CD4-positive, alpha-beta T cell treated with Interleukin-2 at 100 ng/mL for 4 hours (primary cell): ENCODE measurements at places on chromosomes 3 and 15.

- no peak for DNase-seq
These were observed 50.3 kb downstream of the ZMAT3 start for GRCh38 chr3:179021119-179021903.

- DNase-seq = no peak
These were observed 258.4 kb downstream of the CHL1 start for GRCh38 chr3:454986-455385.

- DNase-seq = no peak
These were observed 4.6 kb downstream of the CAPN3 start for GRCh38 chr15:42363942-42364341.

GRCh38 chr15:67157521-67158252, 92.3 kb downstream of the SMAD3 start:
- no peak for DNase-seq

GRCh38 chr3:186108106-186108940, 566 bp downstream of the ETV5 start:
- DNase-seq = no peak

GRCh38 chr3:71518089-71518488, 65.4 kb downstream of the FOXP1 start:
- DNase-seq = no peak

DNA sequence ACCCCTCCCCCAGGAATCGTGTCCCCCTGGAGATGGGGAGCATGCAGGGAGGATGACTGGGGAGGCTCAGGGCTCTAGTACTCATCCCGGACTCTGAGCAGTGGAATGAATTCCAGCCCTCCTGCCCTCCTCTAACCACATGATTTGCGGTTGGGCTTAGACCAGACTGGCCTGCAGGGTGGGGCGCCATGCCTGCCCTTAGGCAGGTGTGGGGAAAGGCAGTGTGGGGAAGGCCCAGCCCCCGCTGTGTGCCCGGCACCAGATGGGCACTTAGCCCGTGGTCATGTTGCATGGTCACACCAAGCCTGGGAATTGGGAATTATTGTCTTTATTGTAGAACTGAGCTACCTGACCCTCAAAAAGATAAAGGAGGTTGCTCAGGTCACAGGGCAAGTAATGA, 283.8 kb downstream of the TLE3 start:
- no peak for DNase-seq

GRCh38 chr3:177647341-177647740, 450.1 kb upstream of the TBL1XR1 start:
- no peak for DNase-seq

- DNase-seq = no peak
These were observed 215.9 kb downstream of the GBE1 start for GRCh38 chr3:81545572-81545971.

GRCh38 chr3:30299674-30300385, 306.6 kb upstream of the TGFBR2 start:
- no peak for DNase-seq

DNA sequence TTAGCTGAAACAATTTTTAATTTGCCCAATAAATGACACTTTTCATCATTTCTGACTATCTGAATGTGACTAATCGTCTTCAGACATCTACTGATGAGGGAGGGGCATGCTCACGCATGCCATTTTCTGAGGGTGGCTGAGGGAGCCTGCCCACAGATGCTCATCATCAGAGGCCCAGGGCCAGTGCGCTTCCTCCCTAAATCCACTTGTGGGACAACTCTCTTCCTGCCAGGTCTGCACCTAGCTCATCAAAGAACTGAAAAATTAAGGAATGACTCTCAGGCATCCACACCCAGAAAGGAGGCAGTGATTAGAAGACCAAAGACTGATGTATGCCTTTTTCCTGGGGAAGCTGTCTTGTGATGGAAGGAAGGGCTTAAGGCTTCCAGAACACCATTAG, 22.8 kb downstream of the RTP3 start:
- DNase-seq = no peak

GRCh38 chr3:52023860-52024764, 28.4 kb upstream of the RPL29 start:
- DNase-seq = no peak

DNA sequence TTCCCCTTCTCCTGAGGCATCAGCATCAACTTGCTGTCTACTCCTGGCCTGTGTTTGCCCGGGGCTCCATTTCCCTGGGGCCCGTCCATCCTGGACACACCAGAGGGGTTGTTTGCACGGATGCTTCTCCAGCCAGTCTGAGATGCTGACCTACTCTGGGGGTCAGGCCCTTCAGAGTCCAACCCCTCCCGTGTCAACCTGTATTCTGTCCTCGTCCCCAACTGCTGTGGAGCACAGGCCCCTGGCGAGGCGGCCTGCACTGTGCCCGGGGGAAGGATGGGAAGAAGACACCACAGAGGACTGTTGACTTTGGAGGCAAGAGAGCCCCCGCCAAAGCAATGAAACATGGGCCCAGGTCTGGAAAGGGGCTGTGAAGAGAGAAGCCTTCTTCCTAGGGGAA, 25.8 kb downstream of the ALS2CL start:
- DNase-seq = no peak

GRCh38 chr3:128725547-128726022, 398 bp upstream of the RAB7A start:
- no peak for DNase-seq

DNA sequence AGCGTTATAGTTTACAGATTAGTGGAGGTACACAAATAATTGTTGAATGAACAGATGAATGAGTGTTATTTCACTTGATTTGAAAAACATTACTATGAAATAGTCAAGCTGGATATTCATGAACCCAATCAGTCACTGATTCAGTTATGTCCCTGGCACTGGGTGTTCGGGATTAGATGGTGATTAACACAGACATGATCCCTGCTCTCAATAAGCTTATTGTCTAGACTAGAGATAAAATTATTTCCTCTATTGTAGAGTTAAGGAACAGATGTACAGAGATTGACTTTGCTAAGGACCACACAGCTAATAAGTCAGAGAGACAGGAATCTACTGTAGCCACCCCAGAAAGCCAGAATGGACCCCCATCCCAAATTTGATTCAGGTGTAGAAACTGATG, 963 bp downstream of the GRAMD1C start:
- no peak for DNase-seq

GRCh38 chr15:45414215-45414885, 36.0 kb upstream of the GATM start:
- no peak for DNase-seq

DNA sequence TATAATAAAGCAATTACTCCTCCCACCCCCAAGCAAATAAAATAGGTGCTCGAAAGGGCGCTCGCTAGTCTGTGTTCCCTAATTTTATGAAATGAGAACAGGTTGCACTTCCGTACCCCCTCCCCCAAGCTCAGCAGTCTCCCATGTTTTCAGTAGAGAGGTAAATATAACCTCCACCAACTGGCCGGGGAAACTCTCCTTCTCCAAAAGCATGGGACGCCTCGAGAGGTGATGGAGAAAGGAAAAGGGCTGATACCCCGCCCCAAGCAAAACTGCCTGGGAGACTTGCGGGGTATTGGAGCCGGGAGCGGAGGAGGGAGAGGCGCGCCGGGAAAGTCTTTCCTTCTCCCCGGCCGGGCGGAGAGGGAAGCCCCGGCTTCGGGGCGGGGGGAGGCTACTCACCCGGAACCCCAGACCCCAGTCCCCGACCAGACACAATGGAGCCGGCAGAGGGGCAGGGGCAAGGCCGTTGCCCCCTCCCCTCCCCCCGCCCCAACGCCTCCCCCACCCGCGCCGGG, 605 bp downstream of the DCUN1D1 start:
- peak; percentile 9 for DNase-seq

DNA sequence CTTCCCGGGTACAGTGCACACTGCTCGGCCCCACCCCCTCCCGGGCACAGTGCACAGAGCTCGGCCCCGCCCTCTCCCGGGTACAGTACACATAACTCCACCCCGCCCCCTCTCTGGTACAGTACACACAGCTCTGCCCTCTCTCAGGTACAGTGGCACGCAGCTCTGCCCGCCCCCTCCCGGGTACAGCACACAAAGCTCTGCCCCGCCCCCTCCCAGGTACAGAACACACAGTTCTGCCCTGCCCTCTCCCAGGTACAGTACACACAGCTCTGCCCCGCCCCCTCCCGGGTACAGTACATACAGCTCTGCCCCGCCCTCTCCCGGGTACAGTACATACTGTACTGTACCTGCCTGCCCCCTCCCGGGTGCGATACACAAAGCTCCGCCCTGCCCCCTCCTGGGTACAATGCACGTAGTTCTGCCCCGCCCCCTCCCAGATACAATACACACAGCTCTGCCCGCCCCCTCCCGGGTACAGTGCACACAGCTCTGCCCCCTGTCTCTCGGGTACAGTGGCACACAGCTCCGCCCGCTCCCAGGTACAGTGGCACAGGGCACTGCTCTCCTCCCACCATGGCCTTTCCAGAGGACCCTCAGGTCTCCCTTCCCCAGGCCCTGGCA, 16.4 kb upstream of the PRR20G start:
- DNase-seq = no peak

- DNase-seq = no peak
These were observed 117.0 kb downstream of the IMPG2 start for GRCh38 chr3:101203411-101203810.

- no peak for DNase-seq
These were observed 29.6 kb downstream of the MGLL start for GRCh38 chr3:127792541-127793292.

- no peak for DNase-seq
These were observed 45.1 kb downstream of the LRRC28 start for GRCh38 chr15:99296386-99296785.

GRCh38 chr3:12753275-12754028, 5.6 kb downstream of the TMEM40 start:
- no peak for DNase-seq

GRCh38 chr15:92801774-92802464, 98.2 kb upstream of the CHD2 start:
- no peak for DNase-seq

- no peak for DNase-seq
These were observed 225.7 kb upstream of the ADAMTS9 start for GRCh38 chr3:64913515-64913914.

DNA sequence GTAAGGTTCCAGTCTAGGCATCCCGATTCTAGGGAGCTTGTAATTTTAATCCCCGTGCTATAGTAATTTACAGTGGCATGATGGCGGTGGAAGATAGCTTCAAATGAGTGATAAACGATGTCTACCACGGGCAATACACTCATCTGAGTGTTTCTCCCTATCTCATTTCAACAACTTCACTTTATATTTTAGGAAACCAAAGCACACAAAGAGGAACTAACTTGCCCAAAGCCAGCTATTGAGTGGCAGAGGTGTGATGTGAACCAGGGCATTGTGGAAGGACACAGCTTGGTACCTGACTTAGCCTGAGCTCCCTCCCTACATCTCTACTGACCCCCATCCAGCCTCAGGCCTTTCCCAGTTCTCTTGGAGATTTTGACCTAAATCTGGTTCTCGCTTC, 16.9 kb upstream of the FILIP1L start:
- DNase-seq = no peak

GRCh38 chr3:140363801-140364200, 314.1 kb upstream of the TRIM42 start:
- DNase-seq = no peak

DNA sequence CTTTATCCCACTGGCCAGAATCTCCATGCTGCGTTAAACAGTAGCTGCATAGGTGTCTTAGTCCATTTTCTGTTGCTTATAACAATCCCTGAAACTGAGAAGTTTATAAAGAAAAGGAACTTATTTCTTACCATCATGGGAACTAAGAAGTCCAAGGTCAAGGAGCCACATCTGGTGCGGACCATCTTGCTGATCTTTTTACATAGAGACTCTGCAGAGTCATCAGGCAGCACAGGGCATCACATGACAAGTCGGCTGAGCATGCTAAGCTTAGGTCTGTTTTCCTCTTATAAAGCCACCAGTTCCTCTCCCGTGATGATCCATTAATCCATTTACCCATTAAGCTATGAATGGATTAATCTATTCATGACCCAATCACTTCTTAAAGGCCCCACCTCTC, 22.4 kb upstream of the FAM174B start:
- DNase-seq = no peak

- no peak for DNase-seq
These were observed 416.1 kb downstream of the ERC2 start for GRCh38 chr3:56052188-56052587.

DNA sequence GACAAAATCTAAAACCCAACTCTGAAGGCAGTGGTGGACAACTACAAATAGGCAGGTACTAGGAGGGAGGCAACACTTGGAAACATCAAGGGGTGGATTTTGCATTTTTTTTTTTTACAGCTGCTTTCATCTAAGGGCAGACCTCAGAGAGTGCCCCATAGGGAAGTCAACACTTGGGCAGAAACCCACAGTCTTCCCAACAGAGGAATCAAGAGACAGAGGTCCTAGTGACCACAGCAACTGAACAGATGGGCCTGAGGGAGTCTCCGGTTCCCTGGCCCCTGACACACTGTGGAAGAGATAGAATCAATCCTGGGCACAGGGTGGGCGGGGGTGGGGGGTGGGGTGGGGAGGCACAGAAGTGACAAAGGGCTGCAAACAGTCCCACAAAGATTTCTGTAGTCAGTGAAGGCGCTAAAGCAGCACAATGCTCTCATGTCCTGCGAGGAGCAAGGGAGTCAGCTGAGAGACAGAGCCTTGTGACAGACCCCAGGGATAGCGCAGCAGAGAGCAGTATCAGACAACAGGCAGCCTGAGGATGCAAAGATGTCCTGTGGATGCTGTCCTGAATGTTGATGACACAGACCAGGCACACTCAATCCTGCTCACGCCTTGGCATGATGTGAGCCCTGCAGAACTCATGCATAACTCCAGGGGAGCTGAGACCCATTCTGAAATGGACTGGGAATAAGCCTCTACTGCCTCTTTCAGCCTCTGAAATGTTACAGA, 6.9 kb upstream of the RFTN1 start:
- no peak for DNase-seq

DNA sequence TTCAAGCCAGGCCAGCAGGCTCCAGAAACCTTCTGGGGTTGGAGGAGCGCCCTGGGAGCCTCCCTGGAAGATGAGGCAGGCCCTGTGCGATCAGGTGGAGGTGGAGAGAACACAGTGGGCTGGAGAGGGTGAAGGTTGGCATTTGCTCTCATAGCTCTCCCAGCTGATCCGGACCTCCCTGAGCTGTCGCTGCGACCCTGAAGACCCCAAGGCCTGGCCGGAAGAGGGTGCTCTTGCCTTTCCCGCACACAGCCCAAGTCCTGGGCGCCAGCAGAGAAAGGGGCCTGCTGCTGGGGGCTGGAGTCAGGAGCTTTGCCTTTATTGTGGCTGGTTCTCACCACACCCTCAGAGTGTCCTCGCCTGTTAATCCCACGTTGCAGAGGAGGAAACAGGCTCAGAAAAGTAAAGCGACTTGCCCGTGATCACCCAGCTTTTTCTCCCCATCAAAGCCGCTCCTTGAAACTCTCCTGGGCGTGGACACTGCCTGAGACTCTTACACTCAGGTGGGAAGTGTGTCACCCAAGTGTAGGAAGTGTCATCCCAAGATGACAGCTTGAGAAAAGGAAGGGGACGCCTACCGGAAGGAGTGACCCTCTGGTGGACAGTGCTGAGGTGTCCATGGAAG, 8.6 kb upstream of the RPL29 start:
- no peak for DNase-seq
